ENCODE measurements at places on chromosomes 1 and 21.

- no peak for DNase-seq
Measured at GRCh38 chr1:103144681-103145080, 36.4 kb upstream of the COL11A1 start.

- no peak for DNase-seq
Measured at GRCh38 chr1:5758000-5758858, 234.0 kb downstream of the NPHP4 start.

DNA sequence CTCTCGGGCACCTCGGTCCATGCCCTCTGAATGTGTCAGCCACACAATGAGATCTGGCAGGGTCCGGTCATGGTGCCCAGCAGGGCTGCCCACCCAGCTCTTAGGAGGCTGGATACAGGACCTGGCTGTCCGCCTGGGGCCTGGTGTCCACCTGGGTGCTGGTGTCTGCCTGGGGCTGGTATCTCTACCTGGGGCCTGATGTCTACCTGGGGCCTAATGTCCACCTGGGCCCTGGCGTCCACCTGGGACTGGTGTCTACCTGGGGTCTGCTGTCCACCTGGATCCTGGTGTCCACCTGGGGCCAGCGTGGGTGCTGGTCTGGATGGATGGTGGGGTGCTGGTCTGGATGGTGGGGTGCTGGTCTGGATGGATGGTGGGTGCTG, 45.1 kb upstream of the ACTRT2 start:
- DNase-seq: no peak

GRCh38 chr1:51624855-51625254, 8.0 kb downstream of the OSBPL9 start:
- DNase-seq: no peak

DNA sequence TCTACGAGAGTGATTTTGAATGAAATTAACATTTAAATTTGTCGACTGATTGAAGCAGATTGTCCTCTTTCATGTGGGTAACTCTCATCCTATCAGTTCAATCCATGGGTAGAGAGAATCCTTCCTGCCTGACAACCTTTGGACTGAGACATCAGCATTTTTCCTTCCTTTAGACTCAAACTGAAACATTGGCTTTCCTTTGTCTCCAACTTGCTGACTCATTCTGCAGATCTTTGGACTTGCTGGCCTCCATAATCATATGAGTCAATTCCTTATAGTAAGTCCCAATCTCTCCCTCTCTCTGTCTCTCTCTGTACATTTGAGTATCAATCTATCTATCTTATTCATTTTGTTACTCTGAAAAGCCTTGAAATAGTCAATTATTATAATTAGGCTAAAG, 416.7 kb downstream of the LRRIQ3 start:
- peak; percentile 45 for DNase-seq

GRCh38 chr1:160171354-160171753, 19.0 kb upstream of the CASQ1 start:
- DNase-seq: peak; percentile 28

- no peak for DNase-seq
Measured at GRCh38 chr1:246695136-246695535, 29.1 kb upstream of the SCCPDH start.

All from fibroblast of skin of right quadriceps (primary cell).